CD8-positive, alpha-beta memory T cell (primary cell): ENCODE measurements at places on chromosomes 13 and 19. TPM values are rescaled to one million over a fixed set of nuclear protein-coding genes. Genes with fewer than 3 reads are reported as not detected.

- DNase-seq: peak; percentile 68
Measured at GRCh38 chr19:3284759-3285646, 60.5 kb downstream of the CELF5 start.

DNA sequence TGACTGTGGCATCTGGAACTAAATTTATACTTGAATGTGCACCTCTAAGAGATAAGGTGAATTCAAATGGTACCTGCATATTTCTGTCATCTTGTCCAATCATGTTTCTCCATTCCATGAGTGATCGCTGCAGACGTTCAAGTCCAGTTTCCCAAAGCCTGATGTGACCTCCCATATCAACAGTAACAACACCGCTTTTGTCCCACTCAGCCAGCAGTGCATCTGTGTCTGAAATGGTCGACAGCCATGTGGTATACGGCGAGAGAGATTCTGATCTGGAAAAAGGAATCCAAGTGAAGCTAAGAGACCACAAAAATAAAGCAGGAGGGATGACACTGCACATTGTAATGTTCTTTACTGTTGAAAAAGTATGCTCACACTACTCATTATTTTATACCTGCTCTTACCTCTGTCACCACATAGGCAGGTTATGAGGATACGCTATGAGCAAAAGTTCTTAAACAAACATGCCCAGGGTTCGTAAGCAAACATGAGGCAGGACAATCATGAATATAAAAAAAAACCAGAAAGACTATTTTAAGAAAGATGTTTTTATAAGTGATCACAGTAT, 213.6 kb downstream of the RGCC start:
- no peak for DNase-seq

GRCh38 chr13:55583953-55584593, 1556.6 kb upstream of the PRR20A start:
- no peak for DNase-seq

DNA sequence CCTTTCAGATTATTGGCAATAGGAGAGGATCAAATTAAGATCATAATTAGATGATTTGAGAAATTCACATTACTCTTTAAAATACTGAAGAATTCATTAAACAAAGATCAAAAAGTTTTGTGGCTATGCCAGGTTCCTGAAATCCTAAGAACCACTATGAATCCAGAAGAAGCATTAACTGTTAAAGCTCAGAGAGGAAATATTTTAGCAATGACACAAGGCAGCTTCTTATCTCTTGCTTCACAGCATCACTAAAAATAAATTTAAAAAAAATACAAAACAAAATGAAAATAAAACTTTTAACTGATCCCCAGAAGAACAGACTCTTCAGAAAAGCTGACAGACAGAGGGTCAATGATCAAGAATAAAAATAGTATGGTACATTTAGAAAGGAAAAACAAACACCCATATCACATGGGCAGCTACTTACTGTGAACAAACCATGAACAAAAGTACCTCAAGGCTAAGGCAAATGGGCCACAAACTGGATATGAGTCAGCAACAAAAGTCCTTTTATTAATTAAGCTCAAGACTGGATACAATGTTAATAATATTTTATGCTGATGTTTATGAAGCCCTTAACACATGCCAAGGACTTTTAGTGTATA, 19.6 kb downstream of the RNF6 start:
- no peak for DNase-seq

DNA sequence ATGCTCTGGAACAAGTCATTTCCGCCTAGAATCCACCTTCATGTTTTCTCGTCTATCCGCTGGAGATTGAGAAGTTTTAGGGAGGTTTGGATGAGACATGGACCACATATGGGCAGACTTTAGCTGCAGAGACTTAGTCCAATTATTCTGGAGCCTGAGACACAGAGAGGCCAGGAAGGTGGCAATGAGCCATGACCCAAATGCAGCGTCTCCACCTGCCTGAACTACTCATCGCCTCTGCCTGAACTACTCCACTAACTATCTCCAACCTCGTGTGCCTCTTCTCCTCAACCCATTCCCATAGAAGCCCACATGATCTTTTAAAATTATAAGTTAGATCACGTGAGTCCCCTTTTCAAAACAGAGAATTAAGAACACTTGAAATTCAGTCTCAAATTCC, 5.6 kb downstream of the PLEKHA4 start:
- no peak for DNase-seq

- peak; percentile 54 for DNase-seq
Measured at GRCh38 chr19:35545855-35546381, 492 bp downstream of the TMEM147 start.

- no peak for DNase-seq
Measured at GRCh38 chr13:58300224-58300623, 668.7 kb downstream of the PCDH17 start.

Gene PRODH2
- total RNA-seq: not detected

DNA sequence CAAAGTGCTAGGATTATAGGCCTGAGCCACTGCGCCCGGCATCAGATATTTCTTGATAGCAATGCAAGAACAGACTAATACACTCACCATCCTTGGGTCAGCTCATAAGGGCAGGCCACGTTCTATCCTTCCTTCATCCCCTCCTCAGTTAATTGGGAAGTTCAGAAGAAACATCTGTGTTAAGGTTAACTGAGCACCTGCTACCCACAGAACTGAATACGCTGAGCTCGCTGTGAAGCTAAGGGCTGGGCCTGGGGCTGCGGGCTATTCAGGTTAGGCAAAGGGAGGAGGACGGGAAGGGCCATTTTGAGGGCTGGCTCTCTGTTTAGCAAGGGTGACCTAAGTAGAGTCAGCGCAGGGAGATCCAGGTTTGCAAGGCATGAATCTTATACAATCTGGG, 43.0 kb upstream of the UQCRFS1 start:
- DNase-seq: no peak

GRCh38 chr19:46821512-46822409, 28.9 kb downstream of the AP2S1 start:
- DNase-seq: peak; percentile 57
